ENCODE measurements at places on chromosomes 1 and 21.

DNA sequence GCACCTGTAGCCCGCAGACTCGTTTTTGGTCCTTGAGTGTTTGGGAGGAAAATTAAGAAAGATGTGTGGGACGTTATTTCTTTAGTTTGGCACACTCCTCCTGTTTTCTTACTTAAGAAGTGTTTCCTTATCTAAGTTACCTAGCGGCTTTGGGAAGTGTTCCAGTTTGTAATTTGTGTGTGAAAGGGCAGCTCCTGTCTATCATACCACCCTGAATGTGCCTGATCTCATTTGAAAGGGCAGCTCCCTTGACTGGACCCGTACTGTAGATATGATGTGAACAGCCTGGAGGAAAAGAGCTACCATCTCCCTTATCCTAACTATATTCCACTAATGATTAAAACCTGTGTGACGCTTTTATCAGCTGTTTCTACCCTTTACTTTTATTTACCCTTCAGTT is 314.3 kb downstream of the CHRM3 start:
- DNase-seq, result no peak

GRCh38 chr1:25624604-25625003 is 8.0 kb downstream of the MAN1C1 start:
- no peak for DNase-seq

GRCh38 chr1:204282761-204283221 is 69.0 kb upstream of the GOLT1A start:
- no peak for DNase-seq

DNA sequence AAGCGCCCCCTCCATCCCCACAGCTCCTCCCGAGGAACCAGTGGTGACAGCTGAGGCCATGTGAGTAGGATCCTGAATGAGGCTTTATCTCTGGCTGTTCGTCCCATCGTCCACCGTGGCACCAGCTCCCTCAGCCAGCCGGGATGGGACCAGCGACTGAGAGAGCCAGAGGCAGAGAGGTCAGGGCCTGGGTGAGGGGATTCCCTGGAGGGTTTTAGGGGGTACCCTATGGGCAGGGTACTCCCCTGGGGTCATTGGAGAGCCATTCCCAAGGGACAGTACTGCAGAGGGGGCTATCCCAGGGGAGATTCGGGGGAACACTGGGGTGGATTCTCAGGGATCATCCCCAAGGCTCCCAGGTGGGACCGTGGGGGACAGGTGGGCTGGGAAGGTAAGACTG is 2.4 kb downstream of the TMEM125 start:
- DNase-seq, result no peak

DNA sequence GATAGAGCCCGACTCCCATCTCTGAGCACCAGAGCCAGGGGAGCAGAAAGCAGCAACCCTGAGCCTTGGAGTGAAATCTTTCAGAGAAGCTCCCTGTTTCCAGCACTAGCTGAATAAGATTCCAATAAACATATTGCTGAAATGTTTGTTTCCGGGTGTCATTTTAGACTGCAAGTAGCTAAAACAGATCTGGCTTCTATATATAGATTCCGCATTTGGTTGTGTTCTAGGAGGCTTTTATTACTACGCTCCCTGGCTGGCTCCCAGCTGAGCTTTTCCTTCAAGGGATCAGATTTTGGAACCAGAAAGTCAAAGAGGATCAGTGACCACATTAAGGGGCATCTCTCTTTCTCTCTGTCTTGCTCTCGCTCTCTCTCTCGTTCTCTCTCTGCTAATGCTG is 88.2 kb downstream of the PAPPA2 start:
- DNase-seq, result no peak

Data from Caki2 (cell line).